ENCODE measurements at places on chromosomes 12 and 14. TPM values are rescaled to one million over a fixed set of nuclear protein-coding genes. Genes with fewer than 3 reads are reported as not detected.

The FOXM1 gene
- polyA plus RNA-seq = 22.7 TPM

The PROX2 gene
- 0.16 TPM for polyA plus RNA-seq

The IRAK3 gene
- polyA plus RNA-seq = 5.3 TPM

The CPNE8 gene
- polyA plus RNA-seq = 6.9 TPM

The POTEM gene
- polyA plus RNA-seq = not detected

The ATP6V1D gene
- 80.6 TPM for polyA plus RNA-seq

The ERGIC2 gene
- 59.7 TPM for polyA plus RNA-seq

The SSPN gene
- polyA plus RNA-seq = 113 TPM

- no peak for DNase-seq
- peaks cover 5% of the 10 kb centered on the region for H3K27me3 ChIP-seq
- peaks cover 18% of the 10 kb centered on the region for H3K4me1 ChIP-seq
- no peak overlapping the region for H3K27ac ChIP-seq
- no peaks in the 10 kb centered on the region for H3K36me3 ChIP-seq
Observed at GRCh38 chr12:163406-163986, 50.5 kb downstream of the SLC6A12 start.

DNA sequence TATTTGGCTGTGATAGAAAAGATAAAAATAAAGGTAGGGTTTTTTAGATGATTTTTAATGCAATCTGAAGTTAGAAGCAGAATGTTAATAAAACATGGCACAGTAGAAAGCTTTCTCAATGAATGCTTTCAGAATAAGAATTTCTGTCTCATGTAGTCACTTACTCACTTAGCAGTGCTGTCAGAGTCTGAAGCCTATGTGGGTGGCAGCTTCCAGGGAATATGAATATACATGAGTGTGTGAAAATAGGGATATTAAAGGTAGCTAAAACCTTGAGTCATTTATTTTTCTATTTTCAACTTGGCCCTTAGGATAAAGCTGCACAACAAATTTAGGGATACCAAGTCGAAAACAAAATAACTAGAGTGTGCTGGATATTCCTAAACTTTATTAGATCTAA, 427.9 kb downstream of the AEBP2 start:
- no peaks in the 10 kb centered on the region for H3K36me3 ChIP-seq
- DNase-seq = no peak
- H3K4me1 ChIP-seq = no peaks in the 10 kb centered on the region
- no peak overlapping the region for H3K27ac ChIP-seq
- no peak overlapping the region for H3K4me3 ChIP-seq
- no peaks in the 10 kb centered on the region for H3K27me3 ChIP-seq

- no peak overlapping the region for H3K27ac ChIP-seq
- peaks cover 7% of the 10 kb centered on the region for H3K4me1 ChIP-seq
- no peak for DNase-seq
- H3K27me3 ChIP-seq = no peaks in the 10 kb centered on the region
- H3K4me3 ChIP-seq = no peak overlapping the region
Observed at GRCh38 chr12:65561798-65562382, 262.4 kb upstream of the HMGA2 start.

GRCh38 chr14:78220273-78220672, 50.1 kb downstream of the NRXN3 start:
- H3K27me3 ChIP-seq = no peaks in the 10 kb centered on the region
- no peak for DNase-seq
- no peak overlapping the region for H3K4me3 ChIP-seq
- no peaks in the 10 kb centered on the region for H3K4me1 ChIP-seq

DNA sequence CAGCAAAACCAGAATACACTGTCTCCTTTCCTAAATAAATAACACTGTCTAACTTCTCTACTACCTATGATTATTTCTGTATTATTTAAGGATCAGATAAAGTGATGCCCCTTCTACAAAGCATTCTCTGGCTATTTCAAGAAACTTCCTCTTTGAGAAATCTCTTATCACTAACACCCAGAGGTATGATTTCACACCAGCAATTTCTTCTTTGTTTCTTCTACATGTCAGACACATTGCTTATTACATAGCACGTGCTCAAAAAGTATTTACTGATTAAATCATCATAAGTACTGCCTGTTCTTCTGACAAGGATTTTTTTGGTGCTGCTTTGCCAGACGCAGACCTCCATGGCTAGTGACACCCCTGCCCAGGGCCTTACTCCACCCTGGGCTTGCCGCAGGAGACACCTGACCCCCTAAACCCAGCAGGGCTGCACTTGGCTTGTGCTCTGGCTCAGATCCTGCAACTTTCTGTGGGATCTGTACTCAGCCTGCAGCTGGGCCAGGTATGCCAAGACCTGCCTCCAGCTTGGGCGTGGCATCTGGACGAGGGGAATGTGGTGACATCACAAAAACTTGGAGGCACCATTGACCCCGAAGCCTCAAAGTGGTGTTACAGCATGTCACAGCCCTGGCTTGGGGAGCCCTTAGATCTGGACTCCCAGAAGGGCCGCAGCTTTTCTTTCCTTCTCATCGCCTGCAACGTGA, 15.4 kb upstream of the HIGD1C start:
- H3K4me1 ChIP-seq = peaks cover 4% of the 10 kb centered on the region
- H3K36me3 ChIP-seq = peaks cover 20% of the 10 kb centered on the region
- H3K27ac ChIP-seq = no peak overlapping the region
- H3K4me3 ChIP-seq = no peak overlapping the region
- no peaks in the 10 kb centered on the region for H3K27me3 ChIP-seq

- no peak overlapping the region for H3K27ac ChIP-seq
- H3K36me3 ChIP-seq = no peaks in the 10 kb centered on the region
- H3K4me1 ChIP-seq = no peaks in the 10 kb centered on the region
- DNase-seq = no peak
Observed at GRCh38 chr12:117564881-117565280, 203.5 kb upstream of the NOS1 start.

DNA sequence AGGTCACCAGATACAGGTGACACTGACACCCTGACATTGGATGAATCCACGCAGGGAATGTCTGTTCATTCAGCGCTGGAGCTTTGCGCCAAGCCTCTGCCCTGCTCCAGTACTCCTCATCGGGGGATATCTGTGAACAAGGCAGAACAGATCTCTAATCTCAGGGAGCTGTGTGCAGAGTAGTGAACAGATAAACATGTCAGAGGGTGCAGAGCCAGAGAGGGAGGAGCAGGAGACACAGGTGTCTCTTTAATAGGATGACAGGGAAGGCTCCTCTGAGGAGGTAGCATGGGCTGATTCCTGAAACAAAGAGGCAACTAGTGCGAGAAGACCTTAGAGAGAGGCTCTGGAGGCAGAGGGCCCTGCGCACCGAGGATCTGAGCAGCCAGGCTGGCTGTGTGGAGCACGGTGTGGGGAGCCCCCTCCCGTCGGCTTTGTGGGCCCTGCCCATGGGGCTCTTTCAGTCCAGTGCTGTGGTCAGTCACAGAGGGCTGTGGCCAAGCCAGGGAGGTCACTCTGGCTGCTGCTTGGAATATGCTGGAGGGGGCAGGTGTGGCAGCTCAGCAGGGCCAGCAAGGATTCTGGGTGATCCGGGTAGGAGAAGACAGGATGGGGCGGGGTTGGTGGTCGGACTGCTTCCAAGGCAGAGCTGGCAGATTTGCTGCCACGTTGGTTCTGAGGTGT, 55.6 kb downstream of the TECPR2 start:
- DNase-seq = no peak
- peaks cover 16% of the 10 kb centered on the region for H3K4me1 ChIP-seq
- H3K4me3 ChIP-seq = no peak overlapping the region
- peaks cover 18% of the 10 kb centered on the region for H3K36me3 ChIP-seq
- H3K27ac ChIP-seq = no peak overlapping the region

- no peak overlapping the region for H3K27ac ChIP-seq
- no peaks in the 10 kb centered on the region for H3K4me1 ChIP-seq
- H3K4me3 ChIP-seq = no peak overlapping the region
- no peaks in the 10 kb centered on the region for H3K36me3 ChIP-seq
- H3K27me3 ChIP-seq = no peaks in the 10 kb centered on the region
- DNase-seq = no peak
Observed at GRCh38 chr12:6049992-6050391, 74.5 kb downstream of the VWF start.

DNA sequence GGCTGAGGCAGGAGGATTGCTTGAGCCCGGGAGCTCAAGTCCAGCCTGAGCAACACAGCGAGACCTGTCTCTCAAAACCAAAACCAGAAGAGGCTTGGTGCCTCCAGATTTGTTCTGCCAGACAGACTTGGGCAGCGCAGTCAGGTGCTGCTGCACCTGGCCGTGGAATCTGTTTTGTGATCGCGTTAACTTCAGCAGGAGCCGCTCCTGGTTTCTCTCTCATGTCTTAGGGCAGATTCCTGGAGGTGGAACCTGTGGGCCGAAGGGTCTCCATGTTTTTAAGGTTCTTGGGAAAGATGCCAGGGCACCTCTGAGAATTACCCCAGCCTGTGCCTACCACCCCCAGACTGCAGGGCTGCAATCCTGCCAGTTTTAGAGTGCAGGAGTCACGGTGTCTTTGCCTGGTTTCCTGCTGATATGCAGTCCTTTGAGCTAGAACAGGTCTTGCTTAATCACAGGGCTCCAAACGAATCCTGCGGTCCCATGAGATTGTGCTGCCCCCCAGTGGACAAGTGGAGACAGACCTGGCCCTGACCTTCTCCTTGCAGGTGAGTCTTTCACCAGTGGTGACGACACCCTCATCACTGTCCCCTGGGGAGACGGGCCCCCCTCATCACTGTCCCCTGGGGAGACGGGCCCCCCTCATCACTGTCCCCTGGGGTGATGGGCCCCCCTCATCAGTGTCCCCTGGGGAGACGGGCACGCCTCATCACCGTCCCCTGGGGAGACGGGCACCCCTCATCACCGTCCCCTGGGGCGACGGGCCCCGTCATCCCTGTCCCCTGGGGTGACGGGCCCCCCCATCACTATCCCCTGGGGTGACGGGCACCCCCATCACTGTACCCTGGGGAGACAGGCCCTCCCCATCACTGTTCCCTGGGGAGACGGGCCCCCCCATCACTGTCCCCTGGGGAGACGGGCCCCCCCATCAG, 37.6 kb downstream of the PACS2 start:
- no peaks in the 10 kb centered on the region for H3K27me3 ChIP-seq
- peaks cover 30% of the 10 kb centered on the region for H3K36me3 ChIP-seq
- no peaks in the 10 kb centered on the region for H3K4me1 ChIP-seq
- no peak overlapping the region for H3K27ac ChIP-seq
- DNase-seq = peak; percentile 85

GRCh38 chr14:61568572-61569011, 126.7 kb upstream of the HIF1A start:
- H3K36me3 ChIP-seq = no peaks in the 10 kb centered on the region
- DNase-seq = no peak
- H3K4me3 ChIP-seq = no peak overlapping the region
- no peak overlapping the region for H3K27ac ChIP-seq

GRCh38 chr12:21818627-21819026, 44.1 kb upstream of the KCNJ8 start:
- no peaks in the 10 kb centered on the region for H3K36me3 ChIP-seq
- no peak overlapping the region for H3K4me3 ChIP-seq
- H3K4me1 ChIP-seq = peaks cover 2% of the 10 kb centered on the region
- DNase-seq = peak; percentile 80
- no peaks in the 10 kb centered on the region for H3K27me3 ChIP-seq
- H3K27ac ChIP-seq = no peak overlapping the region

GRCh38 chr12:105064564-105065178, 19.6 kb downstream of the ALDH1L2 start:
- peaks cover 24% of the 10 kb centered on the region for H3K36me3 ChIP-seq
- DNase-seq = no peak
- no peaks in the 10 kb centered on the region for H3K4me1 ChIP-seq

DNA sequence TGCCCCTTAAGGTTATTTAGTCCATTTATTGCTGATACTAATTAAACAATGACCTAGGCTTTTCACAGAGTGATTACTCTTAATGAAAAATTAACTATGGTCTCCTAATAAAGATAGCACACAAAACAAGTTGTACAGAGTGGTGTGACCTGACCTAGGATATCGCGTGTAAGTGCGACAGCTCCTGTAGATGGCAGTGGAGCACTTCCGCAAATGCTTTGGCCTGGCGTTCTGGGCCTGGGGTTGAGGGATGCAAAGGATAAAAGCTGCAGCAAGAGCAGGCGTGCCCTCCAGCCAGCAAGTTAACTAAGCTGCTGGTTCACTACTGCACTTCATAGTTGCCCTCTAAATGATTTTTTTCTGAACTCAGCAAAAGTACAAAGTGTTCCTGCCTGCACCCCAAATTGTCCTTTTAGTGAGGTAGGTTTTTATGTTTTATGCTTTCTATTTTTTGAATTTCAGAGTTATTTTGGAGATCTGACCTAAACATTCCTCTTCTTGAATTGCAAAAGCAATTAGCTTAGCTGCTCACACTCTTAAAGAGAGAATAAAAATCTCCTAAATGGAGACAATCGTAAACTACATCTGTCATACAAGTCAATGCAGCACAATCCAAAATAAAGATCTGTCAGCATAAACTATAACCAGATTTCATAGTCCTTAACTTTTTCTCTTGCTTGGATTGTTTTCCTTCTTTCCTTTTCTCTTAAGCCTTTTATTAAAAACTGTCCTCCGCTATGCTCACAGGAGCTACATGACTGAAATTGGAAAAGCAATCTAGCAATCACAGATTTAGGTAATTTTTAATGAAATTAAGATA, 379.6 kb downstream of the LRIG3 start:
- H3K27me3 ChIP-seq = no peaks in the 10 kb centered on the region
- H3K4me3 ChIP-seq = no peak overlapping the region

DNA sequence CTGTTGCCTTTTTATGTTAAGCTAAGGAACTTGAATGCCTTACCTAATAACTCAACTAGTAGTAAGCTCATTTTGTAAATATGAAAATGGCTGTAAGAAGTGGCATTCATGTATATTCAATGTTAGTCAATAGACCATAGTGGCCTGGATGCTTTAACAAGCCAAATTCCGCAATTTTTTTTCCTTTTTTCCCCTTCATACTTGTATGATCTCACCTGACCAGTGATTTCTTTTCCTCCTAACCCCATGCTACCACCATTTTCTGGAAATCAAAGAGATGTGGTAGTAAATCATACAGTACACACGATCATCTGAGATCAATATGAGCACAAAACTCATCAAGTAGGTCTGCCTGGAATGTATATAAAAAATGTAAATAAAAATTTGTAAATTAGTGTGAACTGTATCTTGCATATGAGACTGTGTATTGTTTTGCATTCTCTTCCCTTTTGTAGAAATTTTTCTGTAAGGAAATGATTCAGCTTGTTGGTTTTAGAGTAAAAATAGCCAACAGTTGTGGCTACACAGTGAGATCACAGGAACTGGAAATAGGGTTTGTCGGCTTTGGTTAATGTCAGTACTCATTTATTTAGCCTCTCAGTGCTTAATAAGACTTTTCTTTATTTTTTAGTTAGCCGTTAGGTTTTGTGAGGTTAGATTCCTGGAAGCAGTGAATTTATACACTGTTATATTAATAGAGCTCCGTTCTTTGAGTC, 62.5 kb downstream of the ETNK1 start:
- DNase-seq = peak; percentile 50
- no peaks in the 10 kb centered on the region for H3K4me1 ChIP-seq
- H3K36me3 ChIP-seq = no peaks in the 10 kb centered on the region
- H3K4me3 ChIP-seq = no peak overlapping the region
- peak overlapping the region; percentile 38 for H3K27ac ChIP-seq

- no peaks in the 10 kb centered on the region for H3K27me3 ChIP-seq
- H3K4me3 ChIP-seq = no peak overlapping the region
- no peak overlapping the region for H3K27ac ChIP-seq
- DNase-seq = no peak
Observed at GRCh38 chr12:58140395-58140794, 199.0 kb downstream of the ATP23 start.

All from muscle of leg (tissue), 16 donors.